LoVo (cell line): ENCODE measurements at places on chromosomes 2 and 18.

DNA sequence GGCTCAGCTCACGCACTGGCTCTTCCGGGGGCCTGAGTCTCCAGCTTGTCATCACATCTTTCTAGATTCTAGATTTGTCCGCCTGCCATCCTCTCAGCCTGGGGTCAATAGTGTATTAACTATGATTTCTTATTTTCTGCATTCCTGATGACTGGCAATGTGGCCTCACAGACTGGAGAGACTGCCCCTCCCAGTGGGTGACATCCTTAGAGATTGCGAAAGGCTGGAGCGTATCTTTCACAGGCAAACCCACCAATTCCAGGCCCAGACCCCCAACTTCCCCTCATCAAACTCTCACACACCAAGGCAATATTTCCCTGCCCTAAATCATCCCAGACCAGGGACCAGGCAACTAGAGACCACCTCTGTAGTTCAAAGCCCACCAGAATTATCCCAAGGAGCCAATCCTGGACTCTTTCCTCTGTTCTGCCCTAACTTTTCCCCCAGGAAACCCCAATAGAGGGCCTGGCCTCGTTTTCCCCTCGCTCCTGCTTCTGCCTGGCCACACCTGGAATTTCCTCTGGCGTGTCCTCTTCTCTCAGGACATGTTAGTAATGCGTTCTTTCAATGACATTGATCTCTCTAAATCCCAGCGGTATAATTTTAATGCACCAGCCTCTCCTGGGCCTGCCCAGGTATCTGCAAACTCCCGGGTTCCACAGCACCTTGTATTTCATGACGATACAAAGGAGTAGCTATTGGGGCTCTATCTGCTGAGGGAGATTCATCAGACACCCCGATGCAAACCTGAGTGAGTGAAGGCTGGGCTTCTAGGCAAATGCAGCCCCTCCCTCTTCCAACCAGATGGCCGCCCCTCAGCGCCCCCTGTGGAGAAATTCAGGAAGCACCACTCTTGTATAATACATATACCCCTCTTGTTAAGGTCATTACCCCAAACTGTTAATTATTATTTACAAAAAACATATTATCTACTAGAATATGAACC is 2.4 kb upstream of the KCNF1 start:
- no peak for DNase-seq

- no peak for DNase-seq
Observed at GRCh38 chr2:27638709-27639108, 9.9 kb downstream of the GPN1 start.

DNA sequence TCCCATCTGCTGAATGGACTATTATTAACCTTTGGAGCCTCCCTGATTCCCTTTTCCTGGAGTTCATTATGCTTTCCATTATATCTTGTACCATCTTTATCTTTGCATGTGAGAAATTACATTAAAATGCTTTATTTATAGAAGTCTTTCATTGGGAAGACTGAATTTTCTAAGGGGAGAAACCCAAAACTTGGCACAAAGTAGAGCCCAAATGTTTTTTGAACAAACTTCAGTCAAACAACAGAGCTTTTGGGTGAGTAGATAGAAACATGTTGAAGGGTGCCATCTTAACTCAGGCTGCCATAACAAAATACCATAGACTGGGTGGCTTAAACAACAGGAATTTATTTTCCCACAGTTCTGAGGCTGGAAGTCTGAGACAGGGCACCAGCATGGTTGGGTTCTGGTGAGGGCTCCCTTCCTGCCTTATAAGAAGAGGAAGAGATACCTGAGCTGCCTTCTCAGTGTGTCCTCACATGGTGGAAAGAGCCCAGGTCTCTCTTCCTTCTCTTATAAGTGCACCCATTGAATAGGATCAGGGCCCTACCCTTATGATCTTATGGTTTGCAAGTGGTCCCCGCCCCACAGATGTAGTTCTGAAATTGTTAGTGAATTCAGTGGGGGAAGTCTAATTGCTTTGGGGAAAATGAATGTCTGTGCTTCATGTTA is 19.2 kb downstream of the RALB start:
- DNase-seq: no peak

GRCh38 chr2:26401739-26402541 is at the start of gene DRC1:
DRC1 (plus strand) TSS chr2:26401920; CDS start chr2:26401990, 70 bp downstream.
- DNase-seq: no peak

DNA sequence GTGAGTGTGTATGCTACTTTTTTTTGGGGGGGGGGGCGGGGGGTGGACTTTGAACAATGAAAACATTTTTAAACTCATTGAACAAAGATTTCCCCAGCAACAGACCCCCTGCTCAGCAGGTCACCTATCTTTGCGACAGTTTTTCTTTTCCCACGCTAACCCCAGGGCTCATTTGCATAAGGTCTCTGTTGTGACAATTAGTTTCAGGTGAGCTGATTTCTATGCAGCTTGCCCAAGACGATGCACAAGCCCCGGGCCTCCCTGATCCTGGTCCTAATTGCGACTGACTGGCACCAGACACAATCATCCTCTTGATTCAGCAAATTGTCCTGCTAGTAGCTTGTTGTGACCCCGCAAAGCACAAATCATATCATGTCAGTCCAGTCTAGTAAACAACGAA is 40.3 kb downstream of the ZEB2 start:
- DNase-seq: no peak

DNA sequence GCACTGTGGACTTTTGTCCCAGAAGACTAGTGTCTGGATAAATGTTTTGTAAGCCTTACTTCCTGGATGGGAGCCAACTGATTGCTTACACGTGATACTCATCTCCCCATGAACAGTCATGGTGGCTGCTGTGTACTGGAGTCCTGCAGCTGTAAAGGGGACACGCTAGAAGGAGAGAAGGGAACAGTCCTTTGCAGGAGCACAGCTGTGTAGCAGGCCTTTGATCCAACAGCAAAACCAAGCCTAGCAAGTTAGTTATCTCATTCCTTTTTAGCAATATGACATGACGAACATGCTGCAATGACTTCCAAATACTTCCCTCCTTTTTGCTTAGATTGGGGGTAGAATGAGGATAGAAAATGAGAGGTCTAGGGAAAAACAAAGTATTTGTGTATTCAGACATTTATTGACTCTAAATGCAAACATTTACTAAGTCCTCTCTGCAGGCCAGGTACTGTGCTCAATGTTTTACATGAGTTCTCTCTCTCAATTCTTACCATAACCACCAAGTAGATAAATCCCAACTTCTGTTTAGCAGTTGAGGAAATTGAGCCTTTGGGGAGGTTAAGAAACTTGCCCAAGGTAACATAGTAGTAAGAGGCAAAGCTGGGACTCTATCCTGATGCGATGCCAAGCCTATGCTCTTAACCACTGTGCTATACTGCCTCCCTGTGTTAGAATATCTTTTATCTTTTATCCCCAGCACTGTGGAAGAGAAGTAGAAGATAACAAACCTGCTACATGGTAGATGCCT is 55.4 kb upstream of the CD28 start:
- peak; percentile 36 for DNase-seq

GRCh38 chr18:29248805-29249204 is 1071.9 kb upstream of the CDH2 start:
- no peak for DNase-seq

- DNase-seq: peak; percentile 21
Observed at GRCh38 chr2:219175928-219176817, 552 bp downstream of the CNPPD1 start.

DNA sequence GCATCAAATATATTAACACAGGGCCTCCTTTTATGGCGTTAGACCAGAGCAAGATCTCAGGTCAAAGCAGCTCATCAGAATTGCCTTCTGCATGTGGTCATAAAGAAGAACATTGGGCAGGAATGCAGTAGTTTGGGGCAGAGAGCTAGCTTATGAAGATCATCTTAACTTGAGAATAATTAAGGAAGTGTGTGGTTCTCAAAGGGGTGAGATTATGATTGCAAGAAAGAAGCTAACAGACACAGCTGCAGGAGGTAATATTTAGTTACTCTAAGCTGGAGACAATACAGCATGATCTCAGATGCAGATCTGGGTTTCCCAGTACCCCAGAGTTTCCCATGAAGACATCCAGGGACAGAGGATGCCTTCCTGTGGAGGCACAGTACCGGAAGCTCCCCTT is 91.6 kb downstream of the TTC27 start:
- DNase-seq: no peak

DNA sequence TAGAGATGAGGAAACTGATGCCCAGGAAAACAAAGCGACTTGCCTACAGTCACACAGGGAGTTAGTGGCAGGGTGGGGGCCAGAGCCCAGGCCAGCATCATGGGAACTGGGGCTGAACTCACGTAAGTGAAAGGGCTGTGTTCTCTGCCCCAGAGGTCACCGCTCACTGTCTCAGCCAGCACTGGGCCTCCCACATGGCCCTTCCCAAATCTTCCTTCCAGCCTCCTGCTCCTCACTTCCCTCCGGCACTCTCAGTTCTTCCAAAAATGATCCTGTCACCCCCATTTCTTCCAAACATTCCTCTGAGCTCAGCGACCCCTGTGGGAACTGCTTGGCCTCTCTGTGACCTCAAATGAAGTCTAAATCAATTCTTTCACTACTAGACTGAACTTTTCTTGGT is 90.5 kb upstream of the TMEM247 start:
- DNase-seq: no peak
